ENCODE measurements at places on chromosomes 12 and 14.
A peak's percentile ranks its signal among the peaks of the same experiment; 100 is the strongest.

GRCh38 chr12:132559652-132560363 is 50.6 kb downstream of the LRCOL1 start:
- no peak for DNase-seq

GRCh38 chr12:41058266-41058665 is 129.9 kb upstream of the PDZRN4 start:
- no peak for DNase-seq

- DNase-seq: no peak
Measured at GRCh38 chr12:68479896-68480291, 130.8 kb upstream of the RAP1B start.

DNA sequence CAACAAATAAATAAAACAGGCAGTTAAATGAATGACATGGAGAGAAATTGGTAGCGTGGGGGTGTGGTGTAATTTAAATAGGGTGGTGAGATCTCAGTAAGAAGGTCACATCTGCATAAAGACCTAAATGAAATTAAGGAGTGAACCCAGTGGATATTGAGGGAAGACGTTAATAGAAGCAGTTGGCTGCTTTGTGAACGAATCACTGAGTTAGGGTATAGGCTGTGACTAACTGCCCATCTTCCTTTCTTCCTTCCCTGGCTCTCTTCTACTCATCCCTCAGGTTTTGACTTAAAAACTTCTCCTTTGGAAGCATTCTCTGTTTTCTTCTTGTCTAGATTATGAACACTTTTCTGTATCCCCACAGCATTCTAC is 64.7 kb downstream of the BTG1 start:
- no peak for DNase-seq

DNA sequence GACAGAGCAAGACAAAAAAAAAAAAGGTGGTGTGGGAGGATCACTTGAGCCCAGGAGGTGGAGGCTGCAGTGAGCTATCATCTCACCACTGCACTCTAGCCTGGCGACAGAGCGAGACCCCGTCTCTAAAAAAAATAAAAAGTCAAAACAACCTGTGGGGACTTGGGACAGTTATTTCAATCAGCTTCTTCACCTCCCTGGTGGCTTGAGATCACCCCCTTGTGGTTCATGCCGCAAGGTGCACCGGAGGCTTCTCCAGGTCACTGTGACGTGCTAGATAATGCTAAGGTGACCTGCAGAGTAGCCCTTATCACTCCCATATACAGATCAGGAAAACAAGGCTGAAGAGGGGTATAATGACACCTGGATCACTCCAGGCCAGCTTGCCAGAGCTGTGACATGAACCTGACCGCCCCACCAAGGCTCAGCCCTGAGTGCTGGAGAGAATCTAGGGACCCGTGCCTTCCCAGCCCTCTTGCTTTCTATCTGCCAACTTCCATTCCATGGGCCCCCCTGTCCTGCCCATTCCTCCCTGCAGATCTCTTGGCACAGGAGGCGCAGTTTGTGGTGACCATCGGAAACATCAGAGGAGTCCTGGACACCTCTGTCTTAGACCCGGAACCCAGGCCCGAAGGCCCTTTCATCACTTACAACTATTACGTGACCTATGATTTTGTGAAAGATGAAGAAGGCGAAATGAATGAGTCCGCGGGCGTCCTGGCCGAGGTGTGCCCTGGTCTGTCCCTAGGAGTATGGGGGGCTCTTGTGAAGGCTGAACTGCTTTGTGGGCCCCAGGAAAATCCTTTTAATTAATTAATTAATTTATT is 8.1 kb downstream of the LRRC43 start:
- DNase-seq: peak; percentile 47

GRCh38 chr12:98544751-98545150 is 29.4 kb downstream of the TMPO start:
- DNase-seq: no peak

DNA sequence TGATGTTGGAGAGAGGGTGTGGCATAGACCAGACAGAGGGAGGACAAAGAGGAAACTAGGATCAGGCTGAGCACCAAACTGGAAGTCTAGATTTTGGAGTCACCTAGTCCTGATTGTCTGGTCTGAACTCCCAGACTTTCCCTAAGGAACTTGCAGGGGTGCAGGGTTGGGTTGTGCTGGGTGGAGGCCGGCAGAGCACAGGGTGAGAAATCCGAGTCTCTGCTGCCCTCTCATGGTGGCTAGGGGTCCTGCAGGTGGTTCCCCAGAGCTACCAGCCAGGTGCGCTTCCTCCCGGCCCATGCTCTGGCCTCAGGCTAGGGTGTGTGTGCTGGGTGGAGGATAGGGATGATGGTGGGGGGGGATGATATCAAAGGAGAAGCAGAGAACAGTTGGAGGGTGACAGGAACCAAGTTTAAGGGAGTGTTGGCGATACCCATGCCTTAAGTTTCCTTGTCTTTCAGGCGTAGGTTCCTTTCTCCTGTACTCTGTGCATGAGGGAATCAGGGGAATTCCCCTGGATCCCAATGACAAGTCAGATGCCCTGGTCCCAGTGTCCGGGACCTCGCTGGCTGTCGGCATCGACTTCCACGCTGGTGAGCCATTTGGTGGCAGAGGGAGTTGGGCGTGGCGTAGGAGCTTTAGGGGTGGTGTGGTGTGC is 33.5 kb upstream of the NXPH4 start:
- peak; percentile 59 for DNase-seq

- DNase-seq: no peak
Measured at GRCh38 chr12:50638482-50638880, 125.4 kb upstream of the ATF1 start.

DNA sequence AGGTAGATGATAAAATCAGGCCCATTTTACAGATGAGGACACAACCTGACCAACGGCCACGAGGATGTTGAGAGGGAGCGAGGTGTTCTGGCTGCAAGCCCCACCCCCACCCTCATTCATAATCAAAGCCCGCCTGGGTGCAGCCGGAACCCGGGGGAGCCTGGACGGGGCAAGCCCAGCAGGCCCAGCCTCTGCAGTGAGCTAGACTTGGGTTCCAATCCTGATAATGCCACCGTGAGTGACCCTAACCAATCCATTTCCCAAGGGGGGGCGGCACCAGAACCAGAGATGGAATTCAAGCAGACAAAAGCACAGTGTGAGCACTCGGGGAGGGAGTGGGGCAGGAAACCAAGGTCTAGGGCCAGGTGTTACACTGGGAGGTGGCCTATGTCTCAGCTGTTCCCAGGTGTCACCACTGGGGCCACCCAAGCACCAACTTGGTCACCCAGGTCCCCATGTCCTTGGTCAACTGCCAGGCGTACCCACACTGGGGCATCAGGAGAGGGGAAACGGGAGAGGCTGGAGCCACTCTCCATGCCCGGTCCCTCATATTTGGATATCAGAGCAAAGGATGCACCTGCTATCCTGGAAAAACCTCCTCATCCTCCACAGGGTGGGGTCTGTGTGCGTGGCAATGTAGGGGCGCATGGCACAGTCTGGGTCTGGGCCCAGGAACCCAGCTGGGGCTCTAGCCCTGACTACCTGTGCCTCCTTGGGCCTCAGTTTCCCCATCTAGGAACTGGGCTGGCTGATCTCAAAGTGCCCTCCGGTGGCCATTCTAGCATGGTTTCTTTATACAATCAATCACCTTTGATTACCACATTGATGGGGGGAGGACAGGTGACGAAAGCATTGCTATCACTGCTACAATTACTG is 58.4 kb downstream of the FAM222A start:
- DNase-seq: no peak

GRCh38 chr12:112456029-112456428 is 37.3 kb downstream of the PTPN11 start:
- no peak for DNase-seq

- DNase-seq: no peak
Measured at GRCh38 chr12:95802482-95803270, 12.1 kb upstream of the NTN4 start.

- no peak for DNase-seq
Measured at GRCh38 chr14:68733086-68733914, 59.6 kb downstream of the ZFP36L1 start.

- DNase-seq: no peak
Measured at GRCh38 chr12:28237423-28237822, 47.2 kb downstream of the CCDC91 start.

DNA sequence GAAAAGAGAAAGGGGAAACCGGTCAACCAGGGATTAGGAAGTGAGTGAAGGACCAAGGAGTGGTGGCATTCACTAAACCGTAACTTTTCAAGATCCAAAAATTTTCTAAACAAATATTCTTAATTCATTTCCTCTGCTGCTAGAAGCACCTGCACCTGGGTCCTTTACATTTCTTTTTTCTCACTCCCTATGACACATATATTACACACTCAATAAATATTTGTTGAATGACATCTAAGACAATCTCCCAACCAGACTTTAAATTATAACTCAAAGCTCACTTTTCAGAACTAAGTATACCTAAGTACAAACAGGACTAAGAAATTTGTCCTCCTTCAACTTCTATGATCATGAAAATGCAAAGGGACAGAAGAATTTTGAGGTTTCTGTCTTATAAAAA is 11.1 kb downstream of the TTC5 start:
- no peak for DNase-seq

DNA sequence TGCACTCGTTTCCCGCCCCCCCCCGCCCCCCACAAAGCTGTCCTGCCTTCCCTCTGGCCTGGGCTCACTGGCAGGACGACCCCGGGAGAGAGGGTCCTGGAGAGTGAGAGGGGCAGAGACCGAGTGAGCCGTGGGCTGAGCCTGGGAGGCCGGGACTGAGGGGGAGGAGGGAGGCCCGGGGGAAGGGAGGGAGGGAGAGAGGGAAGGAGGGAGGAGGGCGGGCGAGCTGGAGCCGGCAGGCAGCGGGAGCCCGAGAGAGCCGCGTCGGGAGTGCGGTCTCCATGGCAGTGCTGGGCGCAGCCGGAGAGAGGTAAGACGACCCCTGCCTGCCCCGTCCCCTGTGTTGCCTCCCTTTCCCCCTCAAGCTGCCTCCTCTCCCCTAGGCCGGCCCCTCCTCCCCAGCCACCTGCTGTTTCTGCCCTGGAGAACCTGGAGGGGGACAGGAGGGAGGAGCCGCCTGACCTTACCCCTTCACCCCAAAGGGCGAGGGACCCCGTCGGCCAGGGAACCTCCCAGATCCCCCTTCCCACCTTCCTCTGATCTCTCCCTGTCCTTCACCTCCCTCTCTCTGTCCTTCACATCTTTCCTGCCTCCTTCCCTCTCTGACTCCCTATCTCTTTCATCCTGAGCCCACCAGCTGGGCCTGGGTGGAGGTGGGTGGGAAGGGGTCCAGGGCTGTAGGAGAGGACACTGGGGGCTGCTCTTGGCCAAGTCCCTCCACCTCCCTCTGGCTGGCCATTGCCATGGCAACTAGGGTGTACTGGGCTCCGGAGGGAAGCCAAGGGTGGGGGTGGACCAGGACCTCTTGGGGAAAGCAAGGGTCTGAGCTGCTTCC is at the start of gene GPR162:
Gene GPR162 (plus strand): TSS at position 231 of the 835 bp plus-strand sequence. CDS start 2,078 bp downstream, outside the sequence.
- DNase-seq: no peak

DNA sequence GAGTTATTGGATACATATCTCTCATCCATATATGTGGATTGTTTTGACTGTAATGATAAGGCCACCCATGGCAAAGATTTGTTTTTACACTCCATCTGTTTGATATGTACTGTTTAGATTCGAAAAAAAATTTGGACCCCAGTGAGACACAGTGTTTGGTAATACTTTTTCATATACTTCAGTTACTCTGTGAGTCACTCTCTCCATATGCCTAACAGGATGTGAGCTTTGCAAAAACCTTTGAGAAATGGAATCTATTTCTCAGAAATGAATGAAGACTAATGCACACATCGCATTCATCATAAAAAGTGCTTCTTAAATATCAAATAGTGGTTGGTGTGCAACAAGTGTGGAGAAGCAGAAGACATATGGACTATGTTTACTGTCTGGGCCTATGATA is 781.5 kb downstream of the SLC6A15 start:
- no peak for DNase-seq

DNA sequence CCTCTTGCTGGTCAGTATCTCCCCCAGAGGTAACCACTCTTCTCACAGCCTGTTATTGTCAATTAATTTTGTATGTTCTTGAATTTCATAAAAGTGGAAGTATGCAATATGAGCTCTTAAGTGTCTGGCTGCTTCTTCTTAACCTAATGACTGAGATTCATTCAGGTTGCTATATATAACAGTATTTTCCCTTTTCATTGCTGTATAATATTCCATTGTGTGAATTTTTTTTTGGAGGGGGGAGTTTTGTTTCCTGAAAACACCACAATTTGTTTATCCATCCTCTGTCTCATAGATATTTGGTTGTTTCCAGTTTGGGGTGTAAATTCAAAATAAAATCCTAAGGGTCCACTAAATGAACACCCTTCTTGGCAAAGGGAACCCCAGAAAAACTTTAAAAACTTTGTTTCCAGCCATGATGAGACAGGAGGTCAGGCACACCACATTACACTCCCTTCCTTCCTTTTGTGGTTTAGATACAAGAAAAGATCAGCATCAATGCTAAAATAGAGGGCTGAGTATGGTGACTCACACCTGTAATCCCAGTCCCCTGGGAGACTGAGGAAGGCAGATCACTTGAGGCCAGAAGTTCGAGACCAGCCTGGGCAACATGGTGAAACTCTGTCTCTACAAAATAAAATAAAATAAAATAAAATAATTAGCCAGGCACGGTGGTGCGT is 4.1 kb upstream of the DAO start:
- no peak for DNase-seq

DNA sequence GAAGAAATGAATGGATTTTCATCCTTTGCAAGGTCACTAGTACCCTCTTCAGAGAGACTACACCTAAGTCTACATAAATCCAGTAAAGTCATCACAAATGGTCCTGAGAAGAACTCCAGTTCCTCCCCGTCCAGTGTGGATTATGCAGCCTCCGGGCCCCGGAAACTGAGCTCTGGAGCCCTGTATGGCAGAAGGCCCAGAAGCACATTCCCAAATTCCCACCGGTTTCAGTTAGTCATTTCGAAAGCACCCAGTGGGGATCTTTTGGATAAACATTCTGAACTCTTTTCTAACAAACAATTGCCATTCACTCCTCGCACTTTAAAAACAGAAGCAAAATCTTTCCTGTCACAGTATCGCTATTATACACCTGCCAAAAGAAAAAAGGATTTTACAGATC is 40.8 kb downstream of the SPATA7 start:
- no peak for DNase-seq

DNA sequence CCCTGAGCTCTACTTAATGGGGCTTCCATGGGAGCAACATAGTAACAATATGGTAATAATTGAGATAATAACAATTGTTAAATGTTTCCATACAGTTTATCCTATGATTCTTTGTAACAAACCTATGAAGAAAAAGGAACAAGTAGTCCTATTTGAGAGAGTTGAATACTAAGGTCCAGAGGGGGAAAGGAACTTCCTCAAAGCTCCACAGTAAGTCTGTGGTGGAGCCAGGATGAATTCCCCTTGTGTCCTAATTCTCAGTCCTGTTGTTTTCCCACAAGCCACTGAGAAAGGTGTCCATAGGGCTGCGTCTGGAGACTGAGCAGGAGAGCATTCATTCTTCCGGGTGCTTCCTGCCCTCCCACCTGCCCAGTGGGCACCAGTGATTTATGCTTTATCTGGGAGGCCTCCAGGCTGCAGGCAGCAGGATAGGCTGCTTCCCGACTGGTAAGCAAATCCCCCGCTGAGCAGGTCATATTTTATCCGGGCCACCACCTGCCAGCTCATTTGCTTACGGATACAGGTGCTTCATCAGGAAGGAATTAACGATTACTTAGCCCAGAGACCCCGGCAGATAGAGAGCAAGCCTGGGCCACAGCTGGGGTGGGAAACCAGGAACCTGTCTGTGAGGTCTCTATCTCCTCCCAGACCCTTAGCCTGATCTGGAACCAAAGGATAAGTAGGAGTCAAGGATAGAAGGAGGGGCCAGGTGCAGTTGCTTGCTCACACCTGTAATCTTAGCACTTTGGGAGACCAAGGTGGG is 33.9 kb upstream of the FAM222A start:
- DNase-seq: no peak

GRCh38 chr14:32134448-32135097 is 57.5 kb downstream of the ARHGAP5 start:
- no peak for DNase-seq
